ENCODE measurements at places on chromosomes 3 and 15.

DNA sequence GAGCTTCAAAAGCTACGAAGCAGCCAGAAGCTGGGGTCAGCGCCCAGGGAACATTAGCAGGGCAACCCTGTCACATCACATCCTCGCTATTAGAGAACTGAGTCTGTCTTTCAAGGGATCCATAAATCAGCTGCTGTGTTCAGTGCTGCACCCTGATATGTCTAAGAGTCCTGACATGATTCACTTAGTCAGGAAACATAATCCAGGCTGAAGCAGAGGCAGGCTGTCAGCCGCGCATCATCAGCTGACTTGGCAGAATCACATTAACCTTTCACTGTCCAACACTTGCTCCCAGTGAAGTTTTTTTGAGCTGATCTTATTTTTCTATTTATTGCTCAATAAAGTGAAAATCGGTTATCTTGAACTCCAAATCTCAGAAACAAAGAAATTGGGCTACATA lies 23.5 kb downstream of the MYH15 start:
- DNase-seq = no peak

- DNase-seq = no peak
Observed at GRCh38 chr3:170692720-170693119, 106.8 kb upstream of the SLC7A14 start.

- no peak for DNase-seq
Observed at GRCh38 chr3:105798381-105798934, 70.4 kb downstream of the CBLB start.

DNA sequence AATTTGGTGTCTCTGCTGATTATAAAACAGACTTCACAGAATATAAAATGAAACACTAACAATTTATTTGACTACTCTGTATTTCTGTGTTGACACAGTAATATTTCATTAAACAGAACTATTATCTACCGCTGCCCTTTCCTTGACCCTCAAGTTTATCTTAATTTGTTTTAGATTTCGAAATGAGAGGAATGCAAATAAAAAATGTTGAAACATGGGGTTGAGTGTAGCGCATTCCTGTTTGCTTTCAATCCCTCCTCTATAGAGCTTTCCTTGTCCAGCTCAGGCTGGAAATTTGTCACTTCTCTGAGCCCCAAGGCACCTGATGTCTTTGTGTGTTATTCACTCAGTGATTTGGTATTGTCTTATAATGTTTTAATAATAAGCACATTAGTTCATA lies 550.2 kb downstream of the ZBBX start:
- no peak for DNase-seq

DNA sequence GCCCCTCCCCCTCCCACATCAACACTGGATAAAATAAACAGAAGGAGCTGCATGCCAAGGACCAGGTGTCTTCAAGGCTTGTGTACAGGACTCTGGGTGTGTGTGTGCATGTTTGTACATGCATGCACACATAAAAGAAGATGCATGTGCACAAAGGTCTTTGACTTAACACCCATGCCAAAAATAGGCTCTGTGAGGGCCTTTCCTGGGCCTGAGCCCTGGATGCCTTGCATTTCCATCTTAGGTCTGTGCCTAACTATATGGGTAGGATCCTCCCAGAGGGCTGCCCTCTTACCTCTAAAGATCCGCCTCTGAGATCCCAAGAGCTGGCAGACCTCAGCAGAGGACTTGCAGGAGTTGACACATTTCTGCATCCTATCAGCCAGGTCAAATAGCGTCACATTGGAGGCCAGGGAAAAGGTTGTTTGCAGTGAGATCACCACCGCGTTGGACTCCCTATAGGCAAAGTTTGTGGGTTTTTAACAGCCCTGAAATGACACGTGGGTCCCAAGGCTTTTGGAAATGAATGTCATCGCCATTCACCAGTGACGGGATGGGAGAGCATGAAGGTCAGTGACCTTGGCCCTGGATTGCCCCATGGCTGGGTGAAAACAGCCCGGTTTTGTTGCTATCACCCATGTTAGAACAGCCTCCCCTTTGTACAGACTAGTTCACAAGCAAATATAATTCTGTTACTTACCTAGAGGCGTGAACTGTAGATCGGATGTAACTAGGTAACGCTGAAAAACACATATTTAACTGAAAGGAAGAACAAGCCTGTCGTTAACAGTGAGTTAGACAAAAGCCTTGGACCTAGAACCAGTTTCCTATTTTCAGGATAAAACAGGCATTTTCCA lies 54.0 kb downstream of the HEG1 start:
- no peak for DNase-seq

GRCh38 chr3:151192545-151192944 lies 10.5 kb downstream of the GPR171 start:
- DNase-seq = no peak

GRCh38 chr3:26590919-26591484 lies 31.6 kb upstream of the LRRC3B start:
- no peak for DNase-seq

GRCh38 chr3:178699810-178700209 lies 163.6 kb downstream of the KCNMB2 start:
- no peak for DNase-seq

- DNase-seq = no peak
Observed at GRCh38 chr3:65999606-66000005, 39.1 kb downstream of the MAGI1 start.

DNA sequence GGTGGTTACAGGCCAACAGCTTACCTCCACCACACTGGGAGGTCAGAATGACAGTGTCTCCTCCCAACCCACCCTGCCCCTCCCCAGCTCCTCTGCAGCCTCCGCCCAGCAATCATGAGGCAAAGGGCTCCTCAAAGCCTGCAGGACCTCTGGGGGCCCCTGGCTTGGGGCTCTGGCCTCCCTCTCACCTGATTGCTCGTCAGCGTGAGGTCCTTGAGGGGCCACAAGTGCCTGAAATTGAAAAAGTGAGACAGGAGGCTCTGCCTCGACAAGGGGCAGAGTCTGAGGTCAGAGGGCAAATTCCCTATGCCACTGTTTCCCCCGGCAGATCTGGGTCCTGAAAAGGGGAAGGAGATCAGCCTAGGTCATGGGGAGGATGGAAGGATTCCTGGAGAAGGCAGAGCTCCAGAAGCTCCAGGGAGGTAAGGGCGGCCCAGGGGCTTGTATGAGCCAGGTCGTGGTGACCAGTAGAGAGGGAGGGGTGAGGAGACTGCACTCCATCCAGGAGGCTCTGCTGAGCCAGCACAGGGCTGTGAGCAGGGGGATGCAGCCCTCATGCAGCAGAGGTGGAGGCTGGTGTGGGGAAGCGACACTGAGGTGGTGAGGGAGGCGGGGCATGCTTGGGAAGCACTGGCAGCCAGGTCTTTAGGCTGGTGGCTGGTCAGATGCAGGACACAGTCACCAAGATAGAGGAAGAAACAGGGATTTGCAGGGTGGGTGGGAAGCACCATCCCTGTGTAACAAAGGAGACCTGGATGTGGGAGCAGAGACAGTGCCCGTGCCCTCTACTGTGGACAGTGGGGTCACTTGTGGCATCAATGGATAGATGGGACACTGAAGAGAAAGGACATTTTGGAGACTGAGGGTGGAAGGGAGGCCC lies 20.1 kb downstream of the ALS2CL start:
- DNase-seq = no peak

- DNase-seq = no peak
Observed at GRCh38 chr3:122493296-122493695, 21.4 kb downstream of the KPNA1 start.

GRCh38 chr15:72503147-72503546 lies 29.0 kb downstream of the ARIH1 start:
- DNase-seq = no peak

DNA sequence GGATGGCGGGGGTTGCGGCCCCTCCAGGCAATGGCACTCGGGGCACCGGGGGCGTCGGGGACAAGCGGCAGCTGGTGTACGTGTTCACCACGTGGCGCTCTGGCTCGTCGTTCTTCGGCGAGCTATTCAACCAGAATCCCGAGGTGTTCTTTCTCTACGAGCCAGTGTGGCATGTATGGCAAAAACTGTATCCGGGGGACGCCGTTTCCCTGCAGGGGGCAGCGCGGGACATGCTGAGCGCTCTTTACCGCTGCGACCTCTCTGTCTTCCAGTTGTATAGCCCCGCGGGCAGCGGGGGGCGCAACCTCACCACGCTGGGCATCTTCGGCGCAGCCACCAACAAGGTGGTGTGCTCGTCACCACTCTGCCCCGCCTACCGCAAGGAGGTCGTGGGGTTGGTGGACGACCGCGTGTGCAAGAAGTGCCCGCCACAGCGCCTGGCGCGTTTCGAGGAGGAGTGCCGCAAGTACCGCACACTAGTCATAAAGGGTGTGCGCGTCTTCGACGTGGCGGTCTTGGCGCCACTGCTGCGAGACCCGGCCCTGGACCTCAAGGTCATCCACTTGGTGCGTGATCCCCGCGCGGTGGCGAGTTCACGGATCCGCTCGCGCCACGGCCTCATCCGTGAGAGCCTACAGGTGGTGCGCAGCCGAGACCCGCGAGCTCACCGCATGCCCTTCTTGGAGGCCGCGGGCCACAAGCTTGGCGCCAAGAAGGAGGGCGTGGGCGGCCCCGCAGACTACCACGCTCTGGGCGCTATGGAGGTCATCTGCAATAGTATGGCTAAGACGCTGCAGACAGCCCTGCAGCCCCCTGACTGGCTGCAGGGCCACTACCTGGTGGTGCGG lies 1.9 kb downstream of the CHST2 start:
- peak; percentile 30 for DNase-seq

GRCh38 chr3:113436809-113437208 lies 4.5 kb downstream of the CFAP44 start:
- DNase-seq = no peak

GRCh38 chr15:89690276-89691218 lies at the start of the genes PEX11A and WDR93:
TSS of gene PEX11A (minus strand) at chr15:89690754. CDS start at chr15:89690632, 122 bp downstream.
TSS of gene WDR93 (plus strand) at chr15:89690811. CDS start at chr15:89701747, 10,936 bp downstream.
- DNase-seq = peak; percentile 73

DNA sequence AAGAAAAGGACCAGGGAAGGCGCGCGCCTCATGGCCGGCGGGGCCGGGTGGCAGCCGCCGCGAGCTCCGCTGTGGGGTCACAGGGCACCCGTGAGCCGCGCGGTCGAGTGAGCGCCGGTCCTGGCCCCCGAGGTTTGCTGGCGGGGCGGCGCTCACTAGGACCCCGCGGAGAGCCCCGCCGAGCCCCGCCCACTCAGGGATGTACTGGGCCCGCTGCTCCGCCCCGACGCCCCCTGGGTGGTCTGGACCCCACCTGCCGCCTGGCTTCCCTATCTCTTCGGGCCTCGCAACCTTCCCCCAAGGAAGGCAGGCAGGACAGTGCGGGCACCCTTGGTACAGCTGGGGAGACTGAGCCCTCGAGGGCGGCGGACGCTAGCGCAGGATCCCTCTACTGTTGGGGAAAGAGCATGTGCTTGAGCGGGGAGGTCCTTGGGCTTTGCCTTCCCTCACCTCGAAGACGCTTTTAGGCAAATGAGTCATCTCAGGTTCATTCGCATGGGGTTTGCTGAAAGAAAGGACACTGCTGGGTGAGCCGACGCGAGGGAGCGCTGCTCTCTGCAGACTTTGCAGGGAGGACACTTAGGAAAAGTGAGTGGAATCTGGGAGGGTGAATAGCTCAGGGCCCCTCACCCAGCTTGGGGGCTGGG lies at the start of gene CHRNB4:
CHRNB4 (minus strand) TSS at position 109 of the 647 bp plus-strand sequence; CDS start at position 32, 77 bp downstream.
- DNase-seq = no peak

DNA sequence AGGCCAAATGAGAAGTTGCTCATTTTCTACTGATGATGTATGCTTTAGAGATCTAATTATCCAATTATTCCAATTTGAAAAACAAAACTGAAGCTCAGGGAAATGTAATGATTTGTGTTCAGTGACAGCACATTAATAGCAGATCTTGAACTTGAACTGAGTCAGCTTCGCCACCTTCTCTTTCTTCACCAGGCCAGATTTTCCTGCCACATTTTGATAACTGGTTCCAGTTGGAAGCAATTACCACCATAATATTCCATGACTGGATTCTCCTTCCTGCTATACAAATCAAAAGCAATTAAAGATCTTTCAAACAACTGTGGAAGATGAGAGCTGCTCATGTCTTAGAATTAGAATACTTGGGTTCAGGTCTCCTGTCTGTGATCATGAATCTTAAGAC lies 334.1 kb downstream of the RBMS3 start:
- no peak for DNase-seq

DNA sequence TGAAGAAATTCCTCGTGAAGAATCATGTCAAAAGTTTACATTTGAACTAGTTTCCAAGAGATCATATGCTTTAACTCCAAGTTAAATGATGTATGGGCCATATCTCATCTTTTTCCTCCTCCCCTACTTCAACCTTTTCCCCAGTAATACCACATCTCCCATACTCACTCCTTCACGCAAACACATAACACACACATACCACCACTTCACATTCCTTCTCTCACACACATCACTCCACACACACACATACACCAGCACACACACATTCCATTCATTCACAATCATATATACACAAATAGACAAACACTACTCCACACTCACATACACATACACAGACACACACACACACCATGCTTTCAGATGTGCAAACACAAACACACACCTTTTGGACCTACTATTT lies 769.0 kb upstream of the NR2F2 start:
- DNase-seq = no peak

DNA sequence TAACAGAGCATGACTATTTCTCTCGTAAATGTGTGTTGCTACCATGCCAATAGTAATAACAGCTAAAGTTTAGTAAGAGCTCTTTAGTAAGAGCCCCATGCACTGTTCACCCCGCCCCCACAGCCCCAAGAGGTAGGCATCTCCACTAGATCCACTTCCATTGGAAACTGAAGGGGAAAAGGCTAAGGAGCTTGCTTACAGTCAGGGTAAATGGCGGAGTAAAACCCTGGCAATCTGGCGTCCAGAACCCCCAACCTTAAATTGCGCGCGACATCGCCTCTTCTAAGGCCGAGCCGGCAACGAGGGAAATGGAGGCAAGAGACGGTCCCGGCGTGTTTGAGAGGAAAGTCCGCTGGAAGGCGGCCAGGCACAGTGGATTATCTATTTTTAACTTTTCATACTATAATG lies 654 bp upstream of the C3orf38 start:
- DNase-seq = no peak

- DNase-seq = no peak
Observed at GRCh38 chr3:139328356-139328755, 15.5 kb upstream of the MRPS22 start.

DNA sequence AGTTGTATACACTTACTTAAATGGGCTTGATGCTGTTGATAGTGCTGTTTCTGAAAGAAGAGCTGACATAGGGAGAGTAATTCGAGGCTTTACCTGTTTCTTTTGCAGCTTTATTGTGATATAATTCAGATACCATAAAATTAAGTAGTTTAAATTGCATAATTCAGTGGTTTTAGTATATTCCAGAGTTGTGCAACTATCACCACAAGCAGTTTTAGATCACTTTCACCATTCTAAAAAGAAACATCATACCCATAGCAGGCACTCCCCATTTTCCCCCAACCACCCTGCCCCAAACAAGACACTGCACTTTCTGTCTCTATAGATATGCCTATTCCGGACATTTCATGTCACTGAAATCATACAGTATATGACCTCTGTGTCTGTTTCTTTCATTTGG lies 98.5 kb downstream of the MTHFS start:
- no peak for DNase-seq

- DNase-seq = no peak
Observed at GRCh38 chr15:85649372-85649771, 145.4 kb downstream of the KLHL25 start.

GRCh38 chr3:19149368-19149767 lies 1.1 kb downstream of the KCNH8 start:
- DNase-seq = no peak
